Vagina (tissue), 2 donors: ENCODE measurements at places on chromosomes 6 and 20.

GRCh38 chr6:13053006-13053461 is 275.3 kb downstream of the TBC1D7 start:
- DNase-seq: no peak

- no peak for DNase-seq
Observed at GRCh38 chr6:3355358-3356055, 96.8 kb downstream of the PSMG4 start.

DNA sequence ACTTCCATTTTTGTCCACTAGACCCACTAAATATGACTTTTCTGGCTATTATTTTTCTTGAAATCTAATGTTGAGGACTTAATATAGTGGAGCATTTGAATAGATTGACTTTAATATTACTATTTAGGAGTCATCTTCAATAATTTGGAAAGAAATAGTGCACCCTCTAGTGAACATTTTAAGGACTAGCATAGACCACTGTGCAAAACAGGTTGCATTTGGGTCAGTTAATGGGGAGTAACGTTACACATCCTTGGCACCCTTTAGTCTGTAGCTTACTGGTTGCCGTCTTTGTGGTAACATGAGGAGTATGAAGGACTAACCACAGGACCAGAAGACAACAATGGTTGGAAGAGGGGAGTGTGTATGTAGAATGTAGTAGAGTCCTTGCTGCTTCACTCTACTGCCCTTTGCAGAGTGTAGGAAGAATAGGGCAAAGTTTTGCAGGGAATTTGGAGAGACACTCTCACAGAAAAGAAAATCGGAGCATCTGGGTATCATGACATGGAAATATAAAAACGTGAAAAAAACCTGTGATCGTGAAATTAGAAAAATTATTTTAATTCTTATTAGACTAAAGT is 25.2 kb downstream of the RFPL4B start:
- DNase-seq: no peak

DNA sequence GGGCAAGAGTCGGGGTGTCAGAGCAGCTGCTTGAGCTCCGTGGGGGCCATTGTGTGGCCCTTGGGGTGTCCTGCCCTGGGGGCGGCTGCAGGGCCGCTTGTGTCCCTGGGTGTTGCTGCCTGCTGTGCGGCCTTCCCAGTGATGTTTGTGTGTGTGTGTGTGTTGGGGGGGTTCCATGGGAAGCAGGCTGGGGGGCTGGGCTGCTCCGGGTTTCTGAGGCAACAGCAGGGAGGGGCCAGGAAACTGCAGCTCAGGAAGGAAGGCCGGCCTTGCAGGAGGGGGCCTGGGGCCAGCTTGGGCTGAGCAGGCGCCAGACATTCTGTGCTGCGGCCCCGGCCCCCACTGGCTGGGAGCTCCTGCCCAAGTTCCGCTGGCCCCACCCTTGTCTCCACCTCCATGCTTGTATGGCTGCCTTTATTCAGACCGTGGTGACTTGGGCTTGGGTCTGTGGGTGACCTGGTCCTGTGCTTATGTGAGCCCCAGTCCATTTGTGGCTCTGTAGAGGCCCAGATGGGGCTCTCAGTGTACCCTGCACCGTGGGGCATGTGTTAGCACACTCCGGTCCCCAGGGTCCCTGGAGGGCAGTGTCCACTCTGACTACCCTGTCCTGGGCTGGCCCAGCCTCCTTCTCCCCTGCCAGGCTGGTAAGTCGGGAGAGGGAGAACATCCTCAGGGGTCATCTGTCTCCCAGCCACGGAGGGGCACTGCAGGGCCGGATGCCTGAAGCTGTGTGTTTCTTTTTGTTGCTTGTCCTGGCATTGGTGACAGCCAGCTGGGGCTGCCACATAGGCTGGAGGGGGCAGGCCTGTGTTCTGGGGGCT is 4.6 kb upstream of the SOX18 start:
- DNase-seq: no peak

- no peak for DNase-seq
Observed at GRCh38 chr20:58208944-58209343, 19.5 kb downstream of the ANKRD60 start.

DNA sequence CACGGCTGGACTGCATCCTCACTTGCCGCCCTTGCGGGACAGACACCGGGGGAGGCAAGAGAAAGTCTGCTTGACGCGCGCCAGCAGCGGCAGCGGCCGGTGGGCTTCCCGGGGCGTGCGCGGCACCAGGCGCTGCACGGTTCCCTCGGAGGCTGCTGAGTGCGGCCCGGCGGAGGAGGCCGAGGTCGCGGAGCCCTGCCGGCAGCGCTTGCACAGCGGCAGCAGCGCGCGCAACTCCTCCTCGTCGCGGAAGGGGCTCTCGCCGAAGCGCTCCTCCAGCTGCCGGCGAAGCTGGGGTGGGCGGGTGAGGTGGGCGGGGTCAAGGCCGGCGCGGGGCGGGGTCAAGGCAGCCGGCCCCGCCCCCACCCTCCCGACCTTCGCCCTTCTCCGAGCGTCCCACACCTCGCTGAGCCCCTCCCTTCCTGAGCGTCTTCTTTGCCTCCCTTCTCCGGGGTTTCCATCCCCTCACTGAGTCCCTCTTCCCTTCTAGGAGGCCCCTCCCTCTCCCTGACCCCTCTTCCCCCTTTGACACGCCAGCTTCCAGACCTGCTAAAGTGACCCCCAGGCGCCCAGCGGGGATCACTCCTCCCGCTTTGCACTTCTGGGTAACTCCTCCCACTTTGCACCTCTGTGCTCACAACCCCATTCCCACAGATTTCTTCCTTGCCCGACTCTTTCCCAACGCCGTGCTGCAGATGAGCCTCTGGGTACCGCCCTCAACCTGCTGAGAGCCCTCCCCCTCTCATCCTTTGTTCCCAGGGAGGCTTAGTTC is 8.8 kb downstream of the DUSP15 start:
- DNase-seq: no peak

DNA sequence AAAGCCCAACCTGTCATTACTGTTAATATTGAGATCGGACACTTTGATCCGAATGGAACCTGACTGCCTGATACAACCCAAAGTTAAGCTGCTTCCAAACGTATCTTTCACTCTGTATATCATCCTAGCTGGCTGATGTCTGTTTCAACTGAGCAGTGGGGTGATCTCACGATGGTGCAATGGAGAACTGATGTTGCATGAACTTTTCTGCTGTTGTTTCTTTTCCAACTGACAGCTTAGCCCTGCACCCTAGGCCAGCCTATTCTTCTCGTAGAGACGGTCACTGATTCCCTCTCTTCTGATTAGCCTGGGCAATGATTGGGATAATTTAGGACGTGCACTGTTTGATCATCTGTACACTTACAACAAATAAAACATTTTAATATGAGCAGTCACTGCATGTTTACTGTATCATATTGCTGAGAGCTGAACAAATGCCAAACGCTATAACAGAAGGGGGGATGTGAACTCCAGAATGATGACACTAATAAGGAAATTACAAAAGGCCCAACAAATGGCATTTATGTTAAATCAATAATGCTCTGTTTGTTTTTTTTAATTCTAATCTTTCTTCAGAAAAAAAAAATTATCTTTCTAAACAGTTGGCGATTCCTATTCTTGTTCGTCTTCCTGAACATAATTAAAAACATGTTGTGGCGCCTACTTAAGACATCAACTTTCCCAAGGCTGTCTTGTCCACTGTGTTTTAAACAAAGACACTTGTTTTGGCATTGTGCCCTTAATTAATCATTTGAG is 184.8 kb downstream of the ZNF217 start:
- DNase-seq: no peak

DNA sequence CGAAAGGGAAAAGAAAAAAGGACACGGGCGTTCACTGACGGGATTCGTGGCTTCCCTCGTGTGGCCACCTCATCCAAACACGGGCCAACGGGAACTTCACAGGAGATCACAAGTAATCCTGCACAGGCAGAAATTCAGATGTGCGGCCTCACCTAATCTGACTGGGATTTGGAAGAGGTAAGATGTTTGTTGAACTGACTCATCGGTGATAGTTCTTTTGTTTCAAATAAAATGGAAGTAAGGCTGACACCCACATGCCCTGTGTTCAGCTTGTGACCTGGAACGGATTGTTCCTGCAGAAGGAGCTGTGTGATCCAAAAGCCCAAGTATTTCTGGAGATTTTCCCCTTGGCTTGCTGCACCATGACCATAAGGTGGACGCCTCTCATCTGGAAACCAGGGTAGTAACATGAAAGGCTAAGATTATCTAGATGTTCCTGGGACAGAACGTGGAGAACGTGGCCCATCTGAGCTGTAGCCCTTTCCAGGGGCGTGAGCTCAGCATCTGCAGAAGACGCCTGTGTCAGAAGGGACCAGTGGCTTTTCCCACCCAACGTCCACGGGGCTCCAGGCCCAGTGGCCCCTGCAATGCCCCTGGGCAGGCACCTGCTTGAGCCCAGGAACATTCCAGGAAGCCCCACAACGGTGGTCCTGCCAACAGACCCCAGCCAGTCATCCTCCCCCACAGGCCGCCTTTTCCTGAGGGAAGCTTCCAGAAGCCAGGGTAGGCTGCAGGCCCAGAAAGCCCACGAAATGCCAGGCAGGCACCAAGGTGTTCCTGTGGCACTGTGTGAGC is 39.7 kb downstream of the DLL1 start:
- DNase-seq: no peak

DNA sequence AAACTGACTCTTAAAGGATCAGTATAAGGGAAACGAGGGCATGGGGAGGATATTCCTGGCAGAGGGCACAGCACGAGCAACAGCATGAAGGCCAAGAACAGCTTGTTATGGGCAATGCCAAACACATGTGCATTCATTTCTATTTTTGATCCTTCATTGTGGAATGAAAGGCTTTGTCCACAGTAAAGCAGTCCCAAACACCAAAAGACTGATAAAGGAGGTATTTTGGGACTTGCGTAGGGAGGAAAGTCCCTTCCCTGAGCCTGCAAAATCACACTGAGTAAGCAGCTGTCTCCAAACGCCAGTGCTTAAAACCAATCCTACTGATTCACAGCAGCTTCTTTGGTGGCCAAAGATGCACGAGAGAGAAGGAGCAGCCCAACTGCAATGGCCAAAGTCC is 138.2 kb downstream of the UNC5CL start:
- no peak for DNase-seq

DNA sequence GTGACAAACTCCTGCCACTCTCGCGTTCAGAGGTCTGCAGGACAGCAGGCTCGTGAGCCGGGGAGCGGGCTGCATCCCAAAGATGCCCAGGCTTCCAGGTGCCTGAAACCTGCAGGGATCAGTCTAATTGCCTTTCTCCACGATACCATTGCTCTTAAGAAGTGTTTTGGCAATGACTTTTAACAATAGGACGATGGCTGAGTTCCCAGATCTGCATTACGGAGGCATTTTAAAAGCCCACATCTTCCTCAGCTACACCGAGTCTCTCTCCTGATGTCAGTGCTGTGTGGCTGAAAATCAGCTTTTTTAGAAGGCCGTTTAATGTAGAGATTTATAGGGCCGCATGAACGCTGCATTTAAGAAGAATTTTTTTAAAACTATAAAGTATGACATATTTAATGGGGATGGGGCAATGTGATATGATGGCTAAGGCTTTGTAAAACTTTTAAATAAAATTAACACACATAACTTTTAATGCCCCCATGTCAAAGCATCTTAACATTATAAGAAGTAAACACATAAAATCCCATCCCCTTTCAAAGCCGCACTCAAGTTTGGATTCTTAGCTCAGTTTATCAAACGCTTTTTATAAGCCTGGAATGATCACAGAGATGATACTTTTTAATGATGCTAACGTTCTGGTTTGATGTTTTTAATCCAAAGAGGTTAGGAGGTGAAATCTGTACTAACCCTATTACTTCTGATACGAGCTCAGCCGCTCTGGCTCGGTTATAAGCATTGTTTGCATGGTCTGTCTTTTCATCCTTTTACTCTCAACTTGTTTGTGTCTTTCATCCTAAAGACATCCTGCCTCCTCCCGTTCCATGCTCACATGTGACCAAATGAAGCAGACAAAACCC is 386.0 kb downstream of the SMOC2 start:
- DNase-seq: no peak

- no peak for DNase-seq
Observed at GRCh38 chr20:48826069-48826468, 1.7 kb downstream of the PREX1 start.

- DNase-seq: no peak
Observed at GRCh38 chr6:104256646-104257045, 603.1 kb downstream of the HACE1 start.

DNA sequence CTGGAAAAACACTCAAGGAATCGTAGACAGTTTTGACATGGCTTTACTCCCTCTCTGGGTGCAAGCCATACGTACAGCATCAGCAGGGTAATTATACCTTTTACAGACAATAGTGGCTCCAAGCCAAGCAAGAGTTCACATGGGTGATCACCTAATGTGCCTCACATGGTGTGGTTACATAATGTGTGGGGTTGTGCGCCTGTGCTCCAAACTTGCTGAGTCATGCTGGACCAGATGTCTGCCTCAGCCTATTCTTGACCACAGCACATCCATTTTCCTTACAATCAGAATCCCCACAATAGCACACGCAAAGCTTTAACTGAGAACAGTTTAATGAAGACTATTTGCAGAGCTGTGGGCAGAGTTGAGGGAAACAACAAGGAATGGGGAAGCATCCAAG is 74.5 kb downstream of the ALDH8A1 start:
- DNase-seq: no peak

DNA sequence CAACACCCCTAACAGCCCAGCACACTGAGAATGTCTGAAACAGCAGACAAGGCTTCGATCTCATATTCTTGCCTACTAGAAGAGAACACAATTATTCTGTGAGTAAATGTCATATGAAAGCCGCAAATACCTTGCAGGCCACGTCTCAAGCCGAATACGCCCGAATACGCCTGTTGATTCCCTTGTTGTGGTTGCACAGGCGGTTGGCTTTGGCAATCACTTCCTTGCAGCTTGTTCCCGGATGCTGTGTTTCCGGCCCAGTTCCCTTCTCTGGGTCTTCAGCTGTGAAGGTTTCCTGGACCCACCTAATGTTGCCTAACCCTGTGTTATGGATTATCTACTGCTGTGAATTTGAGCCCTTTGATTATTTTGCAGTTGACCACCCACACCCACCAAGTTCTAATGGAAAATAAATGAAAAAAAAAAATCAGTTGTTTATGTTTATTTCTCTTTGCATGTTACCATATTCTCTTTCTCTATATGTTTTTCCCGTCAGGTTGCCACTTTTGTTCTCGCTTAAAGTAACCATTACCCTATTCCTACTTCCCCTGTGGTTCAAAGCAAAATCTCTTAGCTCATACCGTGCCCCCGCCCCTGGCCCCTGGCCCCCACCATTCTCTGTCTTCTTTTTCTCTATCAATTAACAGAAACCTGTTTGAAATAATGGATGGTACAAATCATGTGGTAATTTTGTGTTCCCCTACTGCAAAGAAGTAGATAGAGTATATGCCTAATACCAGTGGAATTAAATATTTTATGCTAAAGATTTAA is 172.4 kb downstream of the ADGB start:
- no peak for DNase-seq
